A673 (cell line): ENCODE measurements at places on chromosomes 7 and 10. TPM values are rescaled to one million over a fixed set of nuclear protein-coding genes. Genes with fewer than 3 reads are reported as not detected.

DNA sequence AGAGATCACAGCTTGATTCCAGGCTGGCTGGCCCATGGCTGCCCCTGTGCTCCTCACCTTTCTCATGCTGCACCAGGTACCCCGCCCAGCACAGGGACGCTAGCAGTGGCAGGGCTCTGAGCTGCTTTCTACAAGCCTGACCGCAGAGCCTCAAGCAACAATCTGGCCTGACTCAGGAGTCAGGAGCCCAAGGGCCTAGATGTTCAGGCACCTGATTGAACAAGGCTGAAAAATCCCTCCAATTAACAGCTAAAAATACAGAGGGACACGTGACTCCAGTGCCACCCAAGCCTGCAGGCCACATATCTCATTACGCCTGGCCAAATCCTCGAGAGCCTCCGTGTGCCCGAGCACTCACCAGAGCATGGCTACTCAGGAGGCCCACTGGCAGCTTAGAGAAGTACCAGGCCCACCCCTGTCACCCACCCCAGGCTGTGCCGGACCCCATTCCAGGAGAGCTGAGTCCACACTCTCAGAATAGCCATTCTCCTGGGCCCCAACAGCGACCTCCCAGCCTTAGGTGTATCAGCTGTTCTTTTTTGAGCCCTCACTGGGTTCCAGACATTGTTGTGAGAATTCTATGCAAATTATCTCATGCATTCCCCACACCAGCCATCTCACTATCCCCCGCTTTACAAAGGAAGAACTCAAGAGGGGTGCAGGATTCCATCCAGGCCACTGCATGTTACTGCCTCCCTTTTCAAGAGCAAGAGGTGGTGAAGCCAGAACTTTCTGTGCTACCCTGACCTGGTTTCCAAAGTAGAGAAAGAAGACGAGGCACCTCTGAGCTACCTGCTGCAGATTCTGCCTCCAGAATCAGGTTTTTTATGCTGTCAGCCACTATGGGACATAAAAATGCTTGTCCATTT lies 98.3 kb downstream of the COL13A1 start:
- no peak overlapping the region for H3K4me3 ChIP-seq
- H3K36me3 ChIP-seq = no peaks in the 10 kb centered on the region
- H3K27me3 ChIP-seq = no peaks in the 10 kb centered on the region

Gene SLC39A12
- total RNA-seq = not detected in 2 replicates

GRCh38 chr10:82277591-82277990 lies 402.6 kb downstream of the NRG3 start:
- no peaks in the 10 kb centered on the region for H3K27me3 ChIP-seq
- H3K4me3 ChIP-seq = no peak overlapping the region
- no peaks in the 10 kb centered on the region for H3K36me3 ChIP-seq
- H3K4me1 ChIP-seq = no peaks in the 10 kb centered on the region

DNA sequence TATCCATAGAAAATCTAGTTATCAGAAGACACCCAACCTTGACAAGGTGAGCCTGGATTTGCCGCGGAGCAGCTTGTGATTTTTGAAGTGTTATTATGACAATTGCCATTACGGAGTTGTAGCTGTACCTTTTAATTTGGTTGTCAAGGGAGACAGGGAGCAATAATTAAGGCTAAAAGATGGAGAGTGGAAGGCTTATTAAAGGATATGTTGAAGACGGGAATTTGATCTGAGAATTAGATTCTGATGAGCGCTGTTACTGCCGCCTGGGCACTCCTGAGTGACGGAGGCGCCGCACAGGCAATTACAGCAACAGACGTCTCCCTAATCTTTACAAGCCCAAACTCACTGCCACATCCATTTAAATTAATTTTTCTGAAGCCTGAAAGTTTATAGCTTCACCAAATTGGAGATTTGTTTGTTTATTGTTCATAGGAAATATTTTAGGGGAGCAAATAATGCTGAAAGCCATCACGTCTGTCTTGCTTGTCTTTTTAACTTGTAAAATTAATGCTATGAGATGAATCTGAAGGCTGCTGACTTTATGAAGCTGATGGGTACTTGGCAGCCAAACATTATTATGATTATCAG lies 475.0 kb upstream of the ADARB2 start:
- no peak overlapping the region for H3K4me3 ChIP-seq
- no peaks in the 10 kb centered on the region for H3K4me1 ChIP-seq
- H3K36me3 ChIP-seq = no peaks in the 10 kb centered on the region
- DNase-seq = no peak

DNA sequence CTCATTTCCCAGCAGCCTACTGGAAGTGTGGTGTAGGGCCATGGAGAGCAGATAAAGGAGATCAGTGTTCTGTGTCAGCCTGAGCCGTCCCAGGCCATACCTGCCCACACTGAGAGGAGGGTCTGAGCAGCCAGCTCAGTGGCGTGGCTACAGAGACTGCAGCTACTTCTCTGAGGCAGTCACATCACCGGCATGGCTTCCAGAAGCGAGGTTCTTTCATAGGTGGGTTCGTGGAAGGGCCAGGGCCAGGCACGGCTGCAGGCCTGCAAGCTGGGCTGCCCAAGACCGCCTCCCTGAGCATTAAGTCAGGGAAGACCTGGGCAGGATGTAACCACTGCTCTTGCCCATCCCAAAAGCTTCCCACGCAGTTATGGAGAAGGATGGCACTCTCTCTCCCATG lies 34.9 kb downstream of the LDB3 start:
- no peaks in the 10 kb centered on the region for H3K36me3 ChIP-seq
- H3K27ac ChIP-seq = no peak overlapping the region
- DNase-seq = no peak
- H3K27me3 ChIP-seq = no peaks in the 10 kb centered on the region
- H3K4me1 ChIP-seq = no peaks in the 10 kb centered on the region
